ENCODE measurements at places on chromosomes 2 and 18.
A peak's percentile ranks its signal among the peaks of the same experiment; 100 is the strongest.

DNA sequence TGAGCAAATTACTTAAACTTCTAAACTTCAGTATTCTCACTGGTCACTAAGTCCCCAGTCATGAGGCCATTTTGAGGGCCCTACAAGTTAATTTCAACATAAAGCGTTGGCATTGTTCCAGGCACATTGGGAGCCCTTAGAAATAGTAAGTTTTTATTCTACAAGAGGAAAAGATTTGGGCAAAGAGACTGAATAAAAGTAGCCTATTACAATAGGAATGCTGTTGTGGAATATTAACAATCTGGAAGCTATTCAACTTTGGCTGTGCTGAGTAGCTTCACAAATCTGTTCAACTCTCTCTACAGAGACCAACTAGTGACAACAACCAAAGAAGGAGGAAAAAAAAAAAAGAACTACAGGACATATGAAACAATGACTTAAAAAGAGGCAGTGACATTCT lies 1287.5 kb upstream of the NXPH2 start:
- no peak for DNase-seq

GRCh38 chr2:52940101-52940500 lies 827.5 kb upstream of the CHAC2 start:
- no peak for DNase-seq

DNA sequence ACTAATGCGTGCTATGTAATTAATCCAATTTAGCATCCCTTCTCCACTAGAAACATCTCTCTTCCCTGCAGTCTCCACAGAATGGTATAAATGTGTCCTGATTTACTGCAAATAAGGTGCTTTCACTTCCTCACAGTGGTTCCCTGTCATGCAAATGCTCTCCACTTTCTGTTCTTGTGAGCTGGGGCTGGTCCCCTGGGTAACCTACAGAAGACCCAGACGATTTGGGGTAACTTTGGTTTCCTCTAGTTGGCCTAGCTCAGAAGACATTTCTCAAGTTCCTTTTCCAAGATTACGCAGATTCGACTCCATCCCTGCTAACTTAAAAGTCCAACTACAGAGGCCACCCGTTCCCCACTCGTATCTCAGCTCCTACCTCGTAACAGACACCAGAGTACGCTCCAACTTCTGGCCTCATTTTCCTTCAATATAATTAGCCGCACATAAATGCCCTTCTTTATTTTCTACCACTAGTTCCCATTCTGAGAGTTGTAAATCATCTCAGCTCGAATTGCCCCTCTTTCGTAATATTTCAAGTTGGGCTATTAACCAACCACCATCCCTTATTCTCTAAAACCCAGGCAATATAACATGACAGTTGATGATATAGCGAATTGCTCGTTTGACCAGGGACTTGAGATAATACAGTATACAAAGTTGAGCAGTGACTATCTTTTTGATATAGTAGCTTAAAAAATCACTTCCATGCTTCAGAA lies 28.8 kb upstream of the NEDD4L start:
- no peak for DNase-seq

DNA sequence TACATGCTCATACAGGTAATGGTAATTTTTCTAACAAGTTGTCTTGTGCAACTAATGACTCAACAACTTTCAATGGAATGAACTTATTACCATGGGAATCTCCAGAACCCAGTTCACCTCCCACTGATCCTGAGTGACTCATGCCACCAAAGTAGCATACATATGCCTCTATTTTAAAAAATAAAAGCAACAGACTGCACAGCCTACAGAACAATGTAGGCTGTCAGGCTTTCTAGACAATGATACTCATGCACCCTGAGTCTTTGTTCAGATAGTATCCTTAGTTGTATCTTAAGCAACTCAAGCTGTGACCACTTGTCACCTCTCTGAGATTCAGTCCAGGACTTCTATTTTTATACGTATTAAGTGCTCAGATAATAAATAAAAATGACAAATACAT lies 531.0 kb upstream of the SETBP1 start:
- no peak for DNase-seq

GRCh38 chr2:177260379-177260778 lies 4.1 kb downstream of the NFE2L2 start:
- DNase-seq = no peak

- DNase-seq = no peak
These were observed 50.2 kb downstream of the EMILIN2 start for GRCh38 chr18:2896990-2897389.

- peak; percentile 10 for DNase-seq
These were observed 42.1 kb downstream of the FARSB start for GRCh38 chr2:222613715-222614331.

DNA sequence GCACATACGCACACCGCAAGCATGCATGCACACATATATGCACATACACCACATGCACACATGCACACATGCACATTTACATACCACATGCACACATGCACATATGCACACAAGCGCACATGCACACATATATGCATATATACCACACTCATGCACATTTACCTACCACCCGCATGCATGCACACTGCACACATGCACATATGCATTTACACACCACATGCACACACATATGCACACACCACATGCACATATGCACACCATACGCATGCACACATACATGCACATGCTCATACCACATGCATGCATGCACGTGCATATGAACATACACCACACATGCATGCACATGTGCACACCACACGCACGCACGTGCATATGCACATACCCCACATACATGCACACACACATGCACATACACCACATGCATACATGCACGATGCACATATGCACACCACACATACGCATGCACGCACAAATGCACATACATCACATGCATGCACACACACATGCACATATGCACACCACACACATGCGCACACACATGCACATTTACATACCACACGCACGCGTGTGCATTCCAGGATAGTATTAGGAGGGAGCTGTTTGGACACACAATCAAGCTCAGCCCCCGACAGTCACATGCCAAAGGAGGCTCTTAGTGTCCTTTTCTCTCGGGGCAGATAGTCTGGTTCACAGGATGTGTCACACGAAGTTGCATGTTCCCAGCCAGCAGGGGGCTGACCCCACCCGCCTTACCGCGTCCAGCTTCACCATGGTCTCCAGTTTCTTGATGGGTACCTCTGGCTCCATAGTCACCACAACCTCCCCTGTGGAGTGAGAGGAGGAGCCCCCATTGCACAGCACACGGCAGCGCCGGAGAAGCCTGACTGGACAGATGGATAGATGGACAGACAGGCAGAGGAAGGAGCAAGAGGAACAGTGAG lies 5.9 kb downstream of the OTOF start:
- DNase-seq = no peak

DNA sequence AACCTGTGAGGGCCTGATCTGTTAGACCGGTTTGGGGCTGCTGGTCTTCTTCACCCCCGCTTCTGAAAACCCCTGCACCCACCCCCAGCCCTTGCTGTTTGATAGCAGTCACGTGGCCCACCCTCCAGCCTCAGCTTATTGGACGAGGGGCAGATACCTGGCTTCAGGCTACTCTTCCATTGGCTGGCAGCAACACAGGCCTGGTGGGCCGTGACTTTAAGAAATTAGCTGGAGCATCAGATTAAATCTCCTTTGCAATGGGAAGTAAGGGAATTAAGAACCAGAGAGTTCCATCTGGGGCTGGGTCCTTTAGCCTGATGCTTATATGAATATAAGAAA lies 107.3 kb downstream of the KLHL29 start:
- DNase-seq = no peak

GRCh38 chr2:95372845-95373244 lies 29.7 kb upstream of the FAHD2A start:
- no peak for DNase-seq

DNA sequence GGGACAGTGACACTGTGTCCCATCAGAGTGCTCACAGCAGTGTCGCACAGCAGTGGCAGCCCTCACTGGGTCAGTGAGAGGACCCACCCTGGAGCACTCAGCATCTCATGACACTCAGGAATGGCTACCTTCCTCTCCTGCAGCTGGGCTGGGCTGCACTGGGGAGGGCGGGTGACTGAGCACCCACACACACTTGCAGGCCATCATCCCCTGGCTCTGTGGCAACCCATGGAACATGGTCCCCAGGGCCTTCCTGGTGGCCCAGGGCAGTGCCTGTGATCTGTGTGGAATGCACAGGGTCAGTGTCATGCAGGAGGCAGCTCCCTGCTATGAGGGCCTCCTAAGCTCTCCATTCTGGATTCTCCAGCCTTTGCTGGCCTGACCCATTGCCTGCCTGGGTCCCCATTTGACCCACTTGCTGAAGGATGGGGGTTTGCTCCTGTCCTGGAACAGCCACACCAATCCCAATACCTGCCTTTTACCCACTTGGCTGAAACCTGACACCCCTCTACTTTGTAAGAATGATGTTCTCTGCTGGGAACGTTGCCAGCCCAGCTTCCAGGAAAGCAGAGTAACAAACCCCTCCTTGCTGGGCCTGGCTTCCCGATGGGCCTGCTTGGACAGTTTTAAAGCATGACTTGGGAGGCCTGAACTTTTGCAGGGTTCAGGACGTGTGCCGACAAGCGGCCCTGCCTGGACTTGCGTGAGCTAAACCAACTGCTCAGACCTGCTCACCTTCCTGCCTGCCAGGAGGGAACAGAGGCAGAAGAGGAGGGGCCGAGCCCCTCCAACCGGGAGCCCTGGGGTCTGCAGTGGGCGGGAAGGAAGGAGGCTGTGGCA lies 13.7 kb downstream of the HS6ST1 start:
- no peak for DNase-seq

DNA sequence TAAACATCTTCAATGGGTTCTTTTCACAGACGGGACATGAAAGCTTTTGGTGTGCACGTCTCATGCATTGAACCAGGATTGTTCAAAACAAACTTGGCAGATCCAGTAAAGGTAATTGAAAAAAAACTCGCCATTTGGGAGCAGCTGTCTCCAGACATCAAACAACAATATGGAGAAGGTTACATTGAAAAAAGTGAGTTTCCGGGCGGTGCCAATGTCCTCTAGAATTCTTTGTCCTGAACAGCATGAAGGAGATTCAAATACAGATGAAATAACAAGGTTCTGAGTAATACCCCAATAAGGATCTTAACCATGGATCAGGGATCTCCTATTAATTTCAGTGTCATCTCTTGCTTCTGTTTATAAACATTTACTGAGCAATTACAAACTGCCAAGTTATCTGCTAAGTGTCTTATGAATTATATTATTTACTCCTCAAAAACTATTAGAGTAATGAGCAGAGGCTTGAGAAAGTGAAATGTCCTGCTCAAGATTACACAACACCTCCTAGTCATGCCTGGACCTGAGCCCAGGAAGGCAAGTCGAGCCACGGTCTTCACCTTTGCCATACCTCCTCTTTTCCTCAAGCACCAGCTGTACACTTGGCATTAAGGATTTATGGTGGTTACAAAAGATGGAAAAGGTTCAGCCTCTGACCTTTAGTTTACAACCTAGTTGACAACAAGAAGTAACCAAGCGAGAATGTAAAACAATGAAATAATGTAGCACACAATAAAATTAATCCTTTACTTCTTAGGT lies 22.6 kb downstream of the DHRS9 start:
- DNase-seq = no peak

GRCh38 chr2:72757177-72757775 lies 68.6 kb downstream of the EXOC6B start:
- no peak for DNase-seq

DNA sequence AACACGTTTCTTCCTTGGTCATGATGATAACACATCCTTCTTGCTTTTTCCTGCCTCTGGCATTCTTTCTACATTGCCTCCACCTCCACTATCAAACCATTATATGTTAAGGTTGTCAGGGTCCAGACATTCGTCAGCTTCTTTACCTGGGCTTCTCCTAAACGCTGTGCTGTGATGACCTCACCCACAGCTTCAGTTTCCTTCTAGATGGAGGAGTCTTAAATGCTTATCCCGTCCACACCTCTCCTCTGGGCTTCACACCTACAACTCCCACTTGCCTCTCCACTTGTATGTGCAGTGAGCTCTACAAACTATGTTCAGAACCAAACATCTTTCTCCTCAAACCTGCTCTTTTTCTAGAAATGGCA lies 666 bp upstream of the STAT1 start:
- DNase-seq = no peak

GRCh38 chr2:36068086-36068485 lies 287.5 kb upstream of the CRIM1 start:
- DNase-seq = no peak

DNA sequence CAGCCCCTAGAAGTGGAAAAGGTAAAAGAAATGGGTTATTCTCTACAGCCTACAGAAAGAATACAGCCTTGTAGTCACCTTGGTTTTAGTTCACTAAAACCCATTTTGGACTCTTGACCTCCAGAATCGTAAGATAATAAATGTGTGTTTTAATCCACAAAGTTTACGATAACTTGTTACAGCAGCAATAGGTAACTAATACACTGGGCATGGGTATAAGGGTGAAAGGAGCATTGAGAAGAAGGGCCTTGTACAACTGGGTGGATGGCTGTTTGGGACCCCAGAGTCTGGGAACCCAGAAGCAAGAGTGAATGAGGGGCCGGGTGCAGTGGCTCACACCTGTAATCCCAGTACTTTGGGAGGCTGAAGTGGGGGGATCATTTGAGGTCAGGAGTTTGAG lies 2.2 kb upstream of the MFSD6 start:
- DNase-seq = no peak

GRCh38 chr2:216519154-216519762 lies 20.6 kb downstream of the RPL37A start:
- DNase-seq = peak; percentile 33

All from GF-D8 (cell line).